ENCODE measurements at places on chromosomes 13 and 19.

DNA sequence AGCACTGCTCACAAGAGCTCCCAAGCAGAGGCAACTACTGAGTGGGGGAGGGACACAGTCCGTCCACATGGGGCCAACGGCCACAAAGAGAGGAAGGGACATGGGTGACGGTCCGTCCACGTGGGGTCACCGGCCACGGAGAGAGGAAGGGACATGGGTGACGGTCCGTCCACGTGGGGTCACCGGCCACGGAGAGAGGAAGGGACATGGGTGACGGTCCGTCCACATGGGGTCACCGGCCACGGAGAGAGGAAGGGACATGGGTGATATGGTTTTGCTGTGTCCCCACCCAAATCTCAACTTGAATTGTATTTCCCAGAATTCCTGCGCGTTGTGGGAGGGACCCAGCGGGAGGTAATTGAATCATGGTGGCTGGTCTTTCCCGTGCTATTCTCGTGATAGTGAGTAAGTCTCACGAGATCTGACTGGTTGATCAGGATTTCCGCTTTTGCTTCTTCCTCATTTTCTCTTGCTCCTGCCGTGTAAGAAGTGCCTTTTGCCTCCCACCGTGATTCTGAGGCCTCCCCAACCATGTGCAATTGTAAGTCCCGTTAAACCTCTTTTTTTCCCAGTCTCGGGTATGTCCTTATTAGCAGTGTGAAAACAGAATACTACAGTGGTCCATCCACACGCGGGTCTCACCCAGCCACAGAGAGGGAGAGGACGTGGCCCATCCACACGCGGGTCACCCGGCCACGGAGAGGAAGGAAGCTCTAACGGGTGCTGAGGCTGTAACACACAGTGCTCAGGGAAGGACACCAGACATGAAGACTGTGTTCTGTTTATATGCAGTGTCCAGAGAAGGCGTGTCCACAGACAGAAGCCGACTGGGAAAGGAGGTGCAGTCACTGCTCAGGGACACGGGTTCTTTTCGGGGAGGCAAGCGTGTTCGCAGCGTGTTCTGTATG is 48.5 kb downstream of the GAS6 start:
- no peak for DNase-seq

- DNase-seq: no peak
These were observed 4.0 kb upstream of the ZNF222 start for GRCh38 chr19:44021221-44021620.

- DNase-seq: no peak
These were observed 85.5 kb downstream of the ELF1 start for GRCh38 chr13:40933508-40934204.

DNA sequence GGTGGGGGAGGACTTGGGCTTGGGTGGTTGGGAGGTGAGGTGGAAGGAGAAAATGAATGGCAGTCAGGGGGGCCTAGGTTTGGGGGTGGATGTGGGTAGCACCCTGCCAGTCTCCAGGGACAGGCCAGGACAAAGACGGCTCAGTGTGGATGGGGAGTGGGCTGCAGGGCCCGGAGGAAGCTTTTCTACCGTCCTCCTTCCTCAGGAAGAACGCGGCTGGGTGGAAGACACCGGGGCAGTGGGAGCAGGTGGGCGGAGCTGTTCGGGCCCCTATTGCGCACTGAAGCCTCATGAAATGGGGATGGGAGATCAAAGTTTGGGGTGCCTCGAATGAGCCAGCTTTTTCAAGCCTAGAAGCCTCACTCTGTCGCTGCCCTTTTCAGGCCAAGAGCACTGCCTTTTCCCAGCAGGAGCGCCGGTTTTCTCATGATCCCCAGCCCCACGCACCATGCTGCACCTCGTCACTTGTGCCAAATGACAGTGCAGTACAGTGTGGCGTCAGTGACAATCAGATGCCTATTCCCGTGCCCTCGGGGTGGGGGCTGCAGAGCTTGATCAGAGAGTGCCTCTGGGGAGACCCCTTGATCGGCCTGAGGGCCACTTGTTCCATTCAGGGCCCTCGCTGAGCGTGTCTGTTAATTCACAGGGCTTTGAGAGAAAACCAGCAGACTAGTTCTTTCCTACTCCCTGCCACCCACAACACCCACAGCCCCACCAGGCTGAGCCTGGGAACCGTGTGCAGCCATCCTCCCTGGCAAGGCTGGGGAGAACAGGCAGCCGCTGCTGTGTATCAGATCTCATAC is 1.5 kb downstream of the CALM3 start:
- no peak for DNase-seq

DNA sequence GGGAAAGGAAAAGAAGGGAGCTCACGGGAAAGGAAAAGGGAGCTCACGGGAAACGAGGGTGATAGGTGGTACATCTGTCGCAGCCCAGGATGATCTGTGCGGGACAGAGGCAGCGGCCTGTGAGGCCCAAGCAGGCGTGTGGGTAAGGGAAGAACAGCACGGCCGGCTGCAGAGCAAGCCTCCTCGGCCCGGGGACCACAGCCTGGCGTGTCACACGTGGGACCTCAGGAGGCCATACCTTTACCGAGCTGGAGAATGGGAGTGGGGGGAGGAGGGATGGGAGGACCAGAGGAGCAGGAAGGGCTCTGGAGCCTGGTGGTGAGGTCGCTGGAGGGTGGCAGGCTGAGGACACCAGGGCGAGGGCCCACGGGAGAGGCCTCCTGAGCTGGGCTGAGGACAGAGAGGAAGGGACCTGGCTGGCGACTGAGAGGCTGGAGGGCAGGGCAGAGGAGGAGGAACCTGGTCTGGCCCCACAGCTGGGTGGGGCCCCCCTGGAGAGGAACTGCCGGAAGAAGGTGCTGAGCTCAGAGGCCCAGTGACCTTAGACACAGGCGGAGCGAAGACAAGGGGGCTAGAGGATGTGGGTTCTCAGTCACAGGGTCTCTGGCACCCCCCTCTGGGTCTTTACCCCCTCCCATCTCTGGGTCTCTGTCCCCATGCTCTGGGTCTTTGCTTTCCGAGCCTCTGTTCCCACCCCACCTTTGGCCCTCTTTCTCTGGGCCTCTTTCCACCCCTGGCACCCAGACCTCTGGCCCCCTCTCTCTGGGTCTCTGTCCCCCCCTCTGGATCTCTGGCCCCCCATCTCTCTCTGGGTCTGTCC is 2.9 kb upstream of the FTL start:
- no peak for DNase-seq

DNA sequence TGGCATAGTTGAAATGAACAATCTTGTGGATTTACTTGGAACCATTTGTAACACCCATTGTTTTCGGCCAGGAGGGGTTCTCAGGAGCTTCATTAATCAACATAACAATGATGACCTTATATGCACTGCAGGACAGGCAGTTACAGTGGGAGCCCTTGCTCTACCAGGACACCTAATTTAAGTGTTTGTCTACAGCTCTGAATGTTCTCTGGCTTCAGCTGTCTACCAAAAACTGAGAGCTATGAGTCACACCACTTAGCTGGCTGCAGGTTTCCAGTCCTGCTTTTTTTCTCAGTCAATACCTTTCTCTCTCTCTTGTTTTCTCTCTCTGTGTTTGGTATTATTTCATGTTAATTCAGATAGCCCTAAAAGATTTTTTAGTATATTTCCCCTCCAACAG is 105.4 kb upstream of the MBNL2 start:
- DNase-seq: peak; percentile 42

- no peak for DNase-seq
These were observed 3.3 kb downstream of the DOT1L start for GRCh38 chr19:2166741-2167738.

DNA sequence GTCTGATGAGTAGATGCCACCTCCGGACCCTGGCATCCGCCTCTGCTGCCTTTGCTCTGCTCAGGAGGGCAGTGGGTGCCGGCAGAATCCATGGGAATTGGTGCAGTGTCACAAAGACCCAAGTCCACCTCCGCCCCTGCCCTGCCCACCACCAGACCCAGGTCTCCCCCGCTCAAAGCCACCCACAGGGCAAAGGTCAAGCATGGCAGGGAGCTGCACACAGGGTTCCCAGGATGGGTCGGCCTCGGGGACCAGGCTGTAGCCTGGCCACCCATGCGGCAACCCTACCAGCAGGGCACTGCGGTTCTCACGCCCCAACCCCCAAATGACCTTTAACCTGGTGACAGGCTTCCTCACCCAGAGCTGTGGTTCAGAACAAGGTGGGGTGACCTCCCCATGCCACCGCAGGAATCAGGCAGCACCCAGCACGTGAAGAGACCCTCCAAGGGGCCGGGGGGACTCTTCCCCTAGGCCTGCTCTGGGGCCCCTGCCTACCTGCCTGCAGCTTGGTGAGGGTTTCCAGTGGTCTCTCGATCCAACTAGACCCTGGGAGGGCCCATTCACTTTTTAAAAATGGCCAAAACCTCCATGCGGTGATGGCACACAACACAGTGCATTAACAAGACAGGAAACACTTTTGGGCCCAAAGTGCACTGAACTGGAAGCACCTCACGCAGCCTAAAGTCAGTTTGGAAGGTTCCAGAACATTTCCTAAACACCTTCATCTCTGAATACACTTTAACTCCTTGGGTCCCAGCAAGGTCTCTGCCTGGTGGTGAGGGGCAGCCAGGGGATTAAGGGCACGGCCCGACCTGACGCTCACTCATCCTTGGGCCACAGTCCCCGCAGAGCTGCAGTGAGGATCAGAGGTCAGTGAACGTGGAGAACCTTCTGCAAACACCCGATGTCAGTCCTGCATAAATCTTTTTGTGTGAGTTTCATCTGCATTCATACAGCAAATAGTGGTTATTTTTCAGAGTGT is 11.0 kb downstream of the GAS6 start:
- no peak for DNase-seq

DNA sequence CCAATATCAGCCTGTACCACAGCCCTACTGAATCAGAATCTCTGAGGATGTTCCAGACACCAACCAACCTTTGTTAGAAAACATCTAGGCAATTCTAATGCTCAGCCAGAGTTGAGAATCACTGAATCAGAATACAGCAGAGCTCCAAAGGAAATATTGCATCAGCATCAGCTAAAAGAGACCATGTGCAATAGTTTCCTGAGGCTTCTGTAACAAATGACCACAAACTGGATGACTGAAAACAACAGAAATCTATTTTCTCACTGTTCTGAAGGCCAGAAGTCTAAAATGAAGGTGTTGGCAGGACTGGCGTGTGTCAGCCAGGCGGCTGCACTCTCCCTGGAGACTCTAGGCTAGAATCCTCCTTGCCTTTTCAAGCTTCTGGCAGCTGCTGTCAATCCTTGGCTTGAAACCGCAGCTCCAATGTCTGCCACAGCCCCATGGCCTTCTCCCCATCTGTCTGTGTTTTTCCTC is 1.2 kb upstream of the DCT start:
- DNase-seq: no peak

DNA sequence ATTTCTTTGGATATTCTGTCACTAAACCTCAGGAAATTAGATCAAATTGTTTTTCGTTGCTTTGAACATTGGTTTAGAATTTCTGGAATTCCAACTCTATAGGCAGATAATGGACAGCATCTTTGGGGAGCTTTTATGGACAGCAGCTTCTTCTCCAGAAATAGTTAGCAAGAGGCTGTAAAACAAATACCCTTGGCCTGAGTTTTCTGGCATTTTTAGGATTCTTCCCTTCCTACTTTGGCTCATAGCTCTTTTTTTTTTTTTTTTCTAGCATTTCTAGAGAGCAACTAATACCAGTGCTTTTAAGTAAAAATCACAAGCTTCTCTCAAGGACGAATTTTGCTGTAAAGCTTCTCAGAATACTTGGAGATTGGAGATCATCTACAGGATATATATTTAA is 169.8 kb upstream of the SPRY2 start:
- no peak for DNase-seq

DNA sequence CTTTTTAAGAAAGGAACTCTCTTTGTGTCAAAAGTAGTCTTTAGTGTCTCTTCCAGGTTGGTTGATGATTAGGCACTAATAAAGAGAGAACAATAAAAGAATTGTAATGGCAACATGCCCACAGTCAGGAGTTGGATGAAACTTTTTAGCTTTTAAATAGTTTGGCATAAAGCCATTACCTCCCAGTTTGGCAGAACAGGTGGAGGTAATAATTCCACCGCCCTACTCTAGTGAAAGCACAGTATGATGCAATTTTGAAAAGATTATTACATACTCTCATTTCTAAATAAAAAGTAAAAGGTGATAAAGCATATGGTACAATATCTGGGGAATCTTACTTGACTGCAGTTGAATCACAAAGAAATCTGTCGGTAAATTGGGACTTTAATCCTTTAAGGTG is 497.6 kb downstream of the SUCLA2 start:
- DNase-seq: no peak

DNA sequence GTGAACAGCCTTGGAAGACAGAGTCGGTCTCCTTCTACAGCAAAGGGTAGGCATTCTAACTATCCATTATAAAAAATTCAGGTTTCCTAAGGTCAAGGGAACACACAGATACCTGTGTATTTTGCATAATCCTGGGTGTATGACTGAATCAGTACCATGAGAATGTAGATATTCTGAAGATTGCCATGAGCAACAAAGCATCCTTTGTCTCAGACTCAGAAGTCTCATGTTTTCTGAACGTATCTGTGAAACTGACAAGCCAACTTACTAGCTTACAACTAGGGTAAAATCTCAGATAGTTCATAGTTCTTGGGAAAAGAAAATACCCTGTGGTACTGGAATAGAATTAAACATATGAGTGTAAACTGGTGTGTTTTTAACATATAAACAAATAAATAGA is 6.5 kb downstream of the ZNF566 start:
- DNase-seq: no peak

- no peak for DNase-seq
These were observed 2.1 kb upstream of the BSG start for GRCh38 chr19:570251-570686.

GRCh38 chr13:113927661-113928581 is 46.0 kb downstream of the C13orf46 start:
- DNase-seq: no peak

- no peak for DNase-seq
These were observed 1.2 kb downstream of the AKT1S1 start for GRCh38 chr19:49875857-49876421.

- DNase-seq: no peak
These were observed 5.6 kb upstream of the BSG start for GRCh38 chr19:566844-567243.

GRCh38 chr19:47227352-47228167 is 3.4 kb downstream of the BBC3 start:
- DNase-seq: peak; percentile 95

DNA sequence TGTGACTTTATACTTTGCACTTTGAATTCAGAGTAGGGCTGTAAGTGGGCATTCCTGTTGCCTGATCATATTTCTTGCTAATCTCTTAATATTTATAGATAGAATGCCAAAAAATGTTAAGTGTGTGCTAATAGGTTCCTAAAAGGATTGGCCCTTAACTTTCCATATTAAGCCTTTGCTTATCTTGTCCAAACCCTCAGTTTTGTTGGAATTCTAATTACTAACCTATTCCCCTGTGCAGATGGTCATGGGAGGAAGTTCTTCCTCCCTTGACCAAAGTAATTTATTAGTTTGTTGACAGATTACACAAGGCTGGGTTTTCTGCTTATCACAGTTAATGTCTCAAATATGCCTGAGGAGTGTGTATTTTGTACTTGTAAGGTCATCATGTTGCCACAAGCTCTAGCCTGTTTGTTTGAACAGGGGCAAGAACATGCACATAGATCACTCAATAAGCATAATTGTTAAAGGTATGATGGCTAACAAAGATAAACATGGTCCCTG is 541.1 kb upstream of the SPRY2 start:
- no peak for DNase-seq

- DNase-seq: no peak
These were observed 9.6 kb upstream of the EMP3 start for GRCh38 chr19:48315712-48316111.

- no peak for DNase-seq
These were observed 3.1 kb downstream of the POLR1G start for GRCh38 chr19:45409557-45409920.

All from NT2/D1 (cell line).